ENCODE measurements at places on chromosomes 3 and 15.

DNA sequence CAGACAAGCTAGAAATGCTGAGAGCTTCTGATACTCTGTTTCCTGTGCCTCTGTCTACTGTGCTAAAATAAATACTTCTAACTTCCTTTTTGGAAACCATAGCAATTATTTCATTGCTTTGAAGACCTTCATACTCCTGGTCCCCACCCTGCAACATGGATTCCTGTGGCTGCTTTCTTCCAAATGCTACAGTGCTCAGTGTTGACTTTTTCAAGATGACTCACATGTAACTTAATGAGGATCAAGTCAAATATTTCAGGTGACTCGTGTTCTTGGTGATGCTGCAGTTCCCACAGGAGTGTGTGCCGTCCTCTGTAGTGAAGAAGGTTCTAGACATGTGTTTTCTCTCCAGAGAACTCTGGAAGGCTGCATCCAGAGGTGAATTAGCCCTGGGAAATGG lies 288.6 kb downstream of the CLSTN2 start:
- DNase-seq, result no peak

DNA sequence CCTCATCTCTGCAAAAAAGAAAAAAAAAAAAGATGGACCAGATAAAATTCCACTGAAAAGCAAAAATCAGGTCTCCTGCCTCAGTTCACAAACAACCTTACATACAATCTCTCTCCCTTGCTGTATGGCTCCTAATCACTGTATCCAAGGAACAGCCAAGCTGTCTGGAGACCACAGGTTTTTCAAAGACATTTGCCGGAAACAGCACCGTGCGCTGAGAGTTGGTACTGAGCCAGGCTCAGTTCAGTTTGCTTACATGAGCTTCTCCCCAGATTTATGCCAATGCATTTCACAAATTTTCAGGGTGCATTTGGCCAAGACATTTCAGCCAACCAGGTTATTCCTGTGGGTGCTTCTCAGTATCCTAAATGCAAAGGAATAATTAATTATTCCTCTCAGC lies 4.1 kb downstream of the ACP3 start:
- no peak for DNase-seq

DNA sequence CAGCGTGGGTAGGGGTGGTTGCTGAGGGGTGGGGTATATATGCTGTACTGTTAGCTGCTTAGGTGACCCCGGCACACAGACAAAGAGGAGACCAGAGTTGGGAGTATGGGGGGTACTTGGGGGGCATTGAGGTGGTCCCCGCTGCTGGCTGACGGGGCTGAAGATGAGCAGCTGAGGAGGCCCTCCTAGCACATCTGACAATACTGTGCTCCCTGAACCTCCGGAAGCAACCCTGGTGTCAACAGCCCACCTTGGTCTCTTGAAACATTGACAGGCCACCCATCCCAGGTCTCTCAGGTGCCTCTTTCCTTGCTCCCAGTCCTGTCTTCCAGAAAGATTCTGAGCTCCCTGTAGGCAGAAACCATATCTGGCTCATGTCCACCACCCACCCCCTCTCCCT lies 19.2 kb upstream of the SEMA3F start:
- DNase-seq, result no peak

- no peak for DNase-seq
These were observed 7.8 kb downstream of the UROC1 start for GRCh38 chr3:126509597-126510307.

- DNase-seq, result peak; percentile 29
These were observed 134.3 kb downstream of the VGLL4 start for GRCh38 chr3:11509173-11510000.

GRCh38 chr3:78221796-78222195 lies 1181.9 kb downstream of the ROBO2 start:
- DNase-seq, result no peak

DNA sequence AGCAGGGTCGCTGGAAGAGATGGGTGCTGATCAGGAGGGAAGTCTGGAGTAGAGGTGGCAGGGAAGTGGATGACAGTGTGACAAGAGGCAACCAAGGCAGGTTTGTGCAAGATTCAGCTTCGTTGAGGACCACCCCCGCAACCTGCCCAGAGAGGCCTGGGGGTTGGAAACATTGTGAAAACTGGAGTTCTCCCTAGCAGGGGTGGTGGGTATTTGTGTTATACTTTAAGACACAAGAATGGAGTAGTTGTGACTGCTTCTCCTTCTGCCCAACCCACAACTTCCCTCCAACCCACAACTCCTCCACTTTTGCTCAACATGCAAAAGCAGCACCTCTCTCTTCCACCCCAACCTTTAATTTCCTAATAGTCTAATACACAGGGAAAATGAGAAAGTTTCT lies 8.6 kb upstream of the ARNT2 start:
- no peak for DNase-seq

GRCh38 chr15:43518197-43518761 lies 871 bp downstream of the MAP1A start:
- DNase-seq, result no peak

DNA sequence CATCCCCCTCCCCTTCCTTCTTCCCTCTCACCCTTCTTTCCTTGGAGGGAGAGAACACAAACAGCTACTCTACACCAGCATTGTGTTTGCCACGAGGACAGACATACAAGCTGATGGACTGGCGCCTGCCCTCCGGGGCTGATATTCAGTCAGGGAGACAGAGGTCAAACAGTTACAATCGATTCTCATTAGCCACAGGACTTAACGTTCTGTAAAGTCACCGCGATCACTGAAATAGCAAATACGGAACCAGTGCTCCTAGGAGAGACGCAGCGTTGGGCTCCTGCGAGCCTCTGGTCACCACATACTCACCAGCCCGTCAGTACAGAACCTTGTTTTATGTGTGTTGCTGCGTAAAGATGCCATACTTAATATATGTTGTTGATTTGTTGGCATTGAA lies 108.8 kb downstream of the LRRK1 start:
- DNase-seq, result no peak

DNA sequence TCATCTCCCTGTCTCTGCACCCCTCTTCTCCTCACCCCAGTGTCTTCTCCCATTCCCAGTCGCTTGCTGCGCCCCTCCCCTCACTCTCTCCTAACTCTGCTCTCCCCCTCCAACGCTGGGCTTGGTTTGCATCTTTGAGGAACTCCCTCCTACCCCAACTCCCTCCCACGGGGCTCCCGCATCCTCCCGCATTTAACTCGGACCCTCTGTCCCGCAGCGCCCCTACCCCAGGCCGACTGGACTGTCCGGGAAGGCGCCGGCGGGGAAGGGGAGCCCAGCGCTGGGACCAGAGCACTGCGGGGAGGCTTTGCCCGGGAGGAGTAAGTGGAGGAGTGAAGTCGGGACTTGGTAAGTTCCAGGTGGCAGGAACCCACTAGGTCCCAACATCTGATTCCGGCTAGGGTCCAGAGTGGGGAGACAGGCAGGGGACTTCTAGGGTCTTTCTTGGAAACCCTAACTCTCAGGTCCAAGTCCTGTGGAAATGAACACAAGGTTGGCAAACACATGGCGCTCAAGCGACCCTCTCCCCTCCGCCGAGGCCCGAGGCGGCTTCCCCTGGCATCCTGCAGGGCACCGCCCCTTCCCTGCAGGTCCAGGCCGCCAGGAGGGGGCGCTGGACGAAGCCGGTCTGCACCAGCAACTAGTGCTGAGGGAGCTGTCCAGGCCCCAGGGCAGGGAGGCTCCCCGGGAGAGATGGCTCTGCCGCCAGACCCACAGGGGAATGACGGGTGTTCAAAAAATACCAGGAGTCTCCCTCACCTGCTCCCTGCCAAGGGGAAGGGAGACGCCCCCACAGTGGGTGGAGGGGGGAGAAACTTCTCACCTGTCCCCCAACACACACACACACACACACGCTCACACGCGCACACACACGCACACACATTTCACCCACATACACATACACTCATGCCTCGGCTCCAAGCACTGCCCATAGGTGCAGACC lies 53.2 kb downstream of the LHFPL4 start:
- DNase-seq, result no peak

- no peak for DNase-seq
These were observed 287.4 kb downstream of the UACA start for GRCh38 chr15:70475921-70476320.

DNA sequence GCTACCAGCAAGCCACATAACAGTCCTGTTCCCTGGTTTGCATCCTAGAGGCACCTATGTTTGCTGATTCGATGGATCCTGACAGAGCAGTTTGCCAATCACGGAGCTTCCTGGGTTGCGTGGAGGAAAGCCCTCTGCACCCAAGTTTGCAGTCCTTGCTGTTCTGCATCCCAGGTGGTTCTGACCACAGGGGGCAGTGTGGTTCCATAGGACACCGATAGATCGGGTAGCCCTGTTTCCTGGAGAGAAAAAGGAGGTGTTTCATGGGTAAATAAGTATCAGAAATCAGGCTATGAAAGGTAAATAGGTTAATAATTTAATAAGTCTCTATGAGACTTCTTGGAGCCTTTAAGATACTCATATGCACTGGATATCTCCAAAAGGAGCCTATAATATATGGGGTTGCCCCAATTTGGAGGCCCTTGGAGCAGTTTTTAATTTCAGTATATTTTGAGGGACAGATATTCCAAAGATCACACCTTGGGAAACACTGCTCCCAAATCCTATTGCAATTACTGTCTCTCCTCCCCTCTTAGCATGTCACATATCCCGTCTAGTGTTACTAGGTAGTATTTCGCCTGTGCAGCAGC lies 194.6 kb upstream of the TPM1 start:
- no peak for DNase-seq

DNA sequence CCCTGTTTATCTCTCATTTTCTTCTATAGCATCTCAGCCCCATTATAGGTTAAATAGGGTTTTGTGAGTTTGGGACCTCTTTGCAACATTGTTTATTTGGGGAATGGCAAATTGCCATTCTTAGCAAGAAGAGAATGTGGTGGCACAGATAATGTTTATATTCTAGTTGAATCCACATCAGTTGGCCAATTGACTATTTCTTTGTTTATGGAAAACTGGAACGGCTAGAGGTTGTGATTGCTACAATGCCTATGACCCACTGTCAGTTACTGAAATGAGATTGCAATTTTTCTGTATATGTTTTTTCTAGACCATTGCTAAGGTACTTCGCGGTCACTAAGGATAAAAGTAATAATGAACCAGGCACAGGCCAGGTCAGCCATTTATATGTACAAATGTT lies 44.6 kb upstream of the CFAP20DC start:
- no peak for DNase-seq

DNA sequence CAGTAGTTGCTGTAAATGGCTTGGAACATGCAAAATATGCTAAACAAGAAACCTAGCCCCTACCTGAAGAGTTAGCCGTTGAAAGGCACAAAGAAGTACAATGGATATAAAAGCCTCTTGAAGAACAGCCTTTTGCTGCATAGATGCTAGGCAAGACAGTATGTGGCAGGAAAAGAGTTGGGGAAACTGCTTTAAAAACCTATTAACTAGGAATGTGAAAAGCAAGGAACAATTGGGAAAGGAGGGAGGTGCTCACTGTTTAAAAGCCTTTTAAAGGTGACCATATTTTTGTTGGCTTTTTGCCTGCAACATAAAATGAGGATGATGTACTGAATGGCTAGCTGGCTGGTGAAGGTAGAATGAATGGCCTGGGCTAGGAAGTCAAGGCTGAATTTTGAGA lies 24.5 kb upstream of the SOX2 start:
- no peak for DNase-seq

- DNase-seq, result no peak
These were observed 43.1 kb downstream of the DNASE1L3 start for GRCh38 chr3:58167431-58168351.

- DNase-seq, result no peak
These were observed 66.2 kb upstream of the UBE2E1 start for GRCh38 chr3:23739536-23739935.

DNA sequence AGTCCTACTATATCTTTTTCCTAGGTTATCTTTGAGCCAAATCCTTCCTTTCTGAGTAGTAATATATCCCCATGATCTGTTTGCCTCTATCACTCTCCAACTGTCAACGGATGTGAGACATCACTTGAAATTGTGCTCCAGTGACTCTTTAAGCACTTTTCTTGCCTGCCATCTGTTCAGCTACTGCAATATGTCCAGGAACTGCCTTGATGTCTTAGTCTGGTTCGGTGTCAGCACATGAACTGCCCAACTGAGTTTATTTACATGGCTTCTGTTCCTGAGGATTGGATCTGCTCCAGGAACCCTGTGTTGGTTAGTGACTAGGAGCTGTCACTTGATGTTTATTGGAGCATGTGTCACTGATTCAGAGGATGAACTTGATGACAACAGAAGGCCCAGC lies 116.5 kb downstream of the SLC9A9 start:
- no peak for DNase-seq

GRCh38 chr3:18424729-18425640 lies at the start of gene SATB1:
Gene SATB1, minus strand, starts transcription at chr3:18425339. Its CDS starts 4,372 bp downstream, at chr3:18420967.
- no peak for DNase-seq

DNA sequence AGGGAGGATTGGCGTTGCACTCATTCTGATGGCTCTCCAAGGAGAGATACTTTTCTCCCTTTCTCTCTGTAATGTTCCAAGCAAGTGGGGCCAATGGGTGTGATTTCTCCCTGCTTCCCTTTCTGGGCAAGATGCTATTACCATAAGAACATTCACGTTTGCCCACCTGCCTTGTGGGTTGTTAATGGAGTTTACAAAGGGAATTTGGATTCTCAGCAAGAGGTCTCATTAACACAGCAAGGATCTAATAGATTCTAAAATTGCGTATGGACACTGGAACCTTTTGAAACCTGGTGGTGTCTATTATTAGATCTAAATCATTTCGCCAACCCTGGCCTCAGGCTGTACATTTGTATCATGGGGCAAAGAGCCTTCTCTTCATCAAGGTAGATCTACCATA lies 74.1 kb downstream of the SLCO3A1 start:
- DNase-seq, result no peak

DNA sequence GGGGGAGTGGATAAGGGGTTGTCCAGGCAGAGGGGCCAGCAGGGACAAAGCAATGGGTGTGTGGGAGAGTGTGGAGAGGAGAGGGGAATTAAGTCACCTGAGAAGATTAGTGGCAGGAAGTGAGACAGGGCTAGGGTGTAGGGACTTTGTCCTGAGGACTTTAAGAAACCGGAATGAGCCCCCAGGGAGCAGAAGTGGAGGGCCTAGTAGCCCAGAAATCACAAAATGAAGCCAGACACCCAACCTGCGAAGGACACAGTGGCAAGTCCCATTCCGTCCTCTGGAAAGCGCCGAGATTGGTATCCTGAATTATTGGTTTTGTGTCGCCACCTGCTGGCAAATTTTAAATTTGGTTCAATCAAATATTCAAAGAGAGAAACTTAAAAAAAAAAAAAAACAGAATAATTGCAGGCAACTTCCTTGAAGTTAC lies 78.0 kb upstream of the SLC25A36 start:
- peak; percentile 26 for DNase-seq

DNA sequence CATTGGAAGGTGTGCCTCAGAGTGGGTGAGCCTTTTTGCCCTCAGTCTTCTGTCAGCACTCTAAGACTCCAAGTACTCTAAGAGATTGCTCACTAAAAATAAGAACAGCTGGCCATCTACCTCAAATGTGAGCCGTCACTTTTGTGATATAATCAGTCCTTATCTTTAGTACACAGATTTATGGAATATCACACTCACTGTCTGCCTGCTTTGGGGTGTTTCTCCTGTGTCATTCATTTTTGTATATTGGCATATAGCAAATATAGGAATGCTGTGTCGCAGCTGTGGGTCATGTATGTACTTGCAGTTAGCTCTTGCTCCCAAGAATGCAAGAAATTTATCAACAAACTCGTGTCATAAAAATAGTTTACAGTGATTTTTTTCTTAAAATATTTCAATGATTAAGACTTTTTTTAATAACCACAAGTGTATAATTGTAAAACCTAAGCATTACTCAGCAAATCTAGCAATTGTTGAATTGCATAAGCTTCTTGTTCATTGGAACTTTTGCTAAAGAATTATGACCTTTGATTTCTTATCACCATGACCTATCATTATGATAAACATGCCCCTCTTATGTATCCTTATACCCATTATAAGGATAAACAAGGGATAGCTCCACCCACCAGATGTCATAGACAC lies 18.8 kb downstream of the SETD5 start:
- DNase-seq, result no peak
